ENCODE measurements at places on chromosomes 7 and 10.

GRCh38 chr7:93036149-93036640, 81.6 kb downstream of the SAMD9 start:
- DNase-seq: no peak

DNA sequence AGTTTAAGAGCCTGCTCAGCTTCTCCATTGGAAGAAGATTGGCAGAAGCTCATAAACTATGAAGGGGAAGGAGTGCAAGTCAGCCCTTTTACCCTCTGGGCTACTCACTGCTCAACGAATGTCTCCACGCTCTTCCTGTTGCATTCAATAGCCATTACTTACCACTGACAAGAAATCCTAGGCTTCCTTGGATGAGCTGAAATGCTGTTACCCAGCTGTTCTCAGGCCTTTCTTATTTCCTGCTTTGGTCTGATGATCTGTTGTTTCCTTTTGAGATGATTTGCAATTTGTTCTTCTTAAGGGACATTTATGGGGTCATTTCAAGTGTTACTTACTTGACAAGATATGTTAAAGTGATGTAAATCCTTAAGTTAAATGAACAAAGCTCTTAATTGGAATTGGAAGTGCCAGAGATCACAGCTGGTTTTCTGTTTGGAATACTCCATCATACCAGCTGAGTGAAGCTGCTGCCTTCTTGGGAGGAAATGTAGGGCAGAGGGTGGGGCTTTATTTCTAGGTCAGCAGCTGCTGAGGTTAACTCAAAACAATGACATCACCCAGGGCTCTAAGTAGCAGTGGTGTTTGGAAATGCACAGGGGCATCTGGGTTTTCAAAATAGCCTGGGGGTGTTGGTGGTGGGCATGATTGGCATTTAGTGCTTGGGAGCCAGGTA, 170.0 kb downstream of the PRKCQ start:
- no peak for DNase-seq

DNA sequence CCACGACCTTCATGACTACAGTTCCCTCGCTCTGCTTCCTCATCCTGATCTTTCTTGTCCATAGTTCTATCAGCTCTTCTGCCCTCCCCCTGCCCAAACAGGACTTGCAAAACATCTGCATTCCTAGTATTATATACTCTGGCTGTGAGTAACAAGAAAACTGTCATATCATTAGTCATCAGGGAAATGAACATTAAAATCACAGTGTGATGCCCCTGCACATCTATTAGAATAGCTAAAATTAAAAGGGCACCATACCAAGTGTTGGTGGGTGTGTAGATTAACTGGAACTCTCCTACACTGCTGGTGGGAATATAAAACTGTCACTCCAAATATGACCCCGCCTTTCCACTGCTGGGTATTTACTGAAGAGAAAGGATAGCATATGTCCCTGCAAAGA, 141.8 kb downstream of the C7orf25 start:
- no peak for DNase-seq

DNA sequence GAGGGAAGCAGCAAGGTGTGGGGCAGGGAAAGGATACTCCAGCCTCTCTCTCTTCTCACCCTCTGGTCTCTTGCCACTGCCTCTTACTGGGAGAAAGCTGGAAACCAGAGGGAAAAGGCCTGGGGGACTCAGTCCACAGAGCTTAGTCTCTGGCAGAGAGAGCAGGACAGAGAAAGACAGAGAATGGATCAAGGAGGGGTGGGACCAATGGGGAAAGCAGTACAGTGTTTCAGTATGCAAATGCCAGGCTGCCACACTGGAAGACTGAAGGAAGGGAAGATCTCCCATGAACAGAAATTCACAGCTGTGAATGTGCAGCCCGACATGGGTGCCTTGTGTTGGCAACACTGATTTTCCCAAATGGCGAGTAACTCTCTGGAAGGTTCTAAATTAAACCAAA, 40.4 kb downstream of the CREB5 start:
- no peak for DNase-seq

GRCh38 chr7:30920021-30920583, 8.4 kb downstream of the AQP1 start:
- no peak for DNase-seq

- no peak for DNase-seq
Observed at GRCh38 chr7:75870557-75871161, 8.2 kb upstream of the RHBDD2 start.

- no peak for DNase-seq
Observed at GRCh38 chr10:77842652-77843212, 83.8 kb downstream of the DLG5 start.

DNA sequence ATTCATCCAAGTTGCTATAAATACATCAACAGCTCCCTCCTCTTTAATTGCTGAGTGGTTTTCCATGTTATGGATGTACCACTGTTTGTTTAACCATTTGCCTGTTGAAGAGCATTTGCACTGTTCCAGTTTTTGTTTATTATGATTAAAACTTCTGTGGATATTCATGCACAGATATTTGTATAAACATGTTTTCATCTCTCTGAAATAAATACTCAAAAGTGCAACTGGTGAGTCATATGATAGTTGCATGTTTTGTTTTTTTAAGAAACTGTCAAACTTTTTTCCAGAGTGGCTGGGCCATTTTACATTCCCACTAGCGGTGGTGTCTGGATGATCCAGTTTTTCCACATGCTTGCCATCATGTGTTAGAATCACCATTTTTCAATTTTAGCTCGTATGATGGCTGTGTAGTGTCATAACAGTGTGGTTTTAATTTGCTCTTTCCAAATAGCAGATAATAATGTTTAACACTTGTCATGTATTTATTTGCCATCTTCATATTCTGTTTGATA, 33.6 kb downstream of the MEOX2 start:
- no peak for DNase-seq

- no peak for DNase-seq
Observed at GRCh38 chr7:15041226-15041625, 138.7 kb upstream of the DGKB start.

DNA sequence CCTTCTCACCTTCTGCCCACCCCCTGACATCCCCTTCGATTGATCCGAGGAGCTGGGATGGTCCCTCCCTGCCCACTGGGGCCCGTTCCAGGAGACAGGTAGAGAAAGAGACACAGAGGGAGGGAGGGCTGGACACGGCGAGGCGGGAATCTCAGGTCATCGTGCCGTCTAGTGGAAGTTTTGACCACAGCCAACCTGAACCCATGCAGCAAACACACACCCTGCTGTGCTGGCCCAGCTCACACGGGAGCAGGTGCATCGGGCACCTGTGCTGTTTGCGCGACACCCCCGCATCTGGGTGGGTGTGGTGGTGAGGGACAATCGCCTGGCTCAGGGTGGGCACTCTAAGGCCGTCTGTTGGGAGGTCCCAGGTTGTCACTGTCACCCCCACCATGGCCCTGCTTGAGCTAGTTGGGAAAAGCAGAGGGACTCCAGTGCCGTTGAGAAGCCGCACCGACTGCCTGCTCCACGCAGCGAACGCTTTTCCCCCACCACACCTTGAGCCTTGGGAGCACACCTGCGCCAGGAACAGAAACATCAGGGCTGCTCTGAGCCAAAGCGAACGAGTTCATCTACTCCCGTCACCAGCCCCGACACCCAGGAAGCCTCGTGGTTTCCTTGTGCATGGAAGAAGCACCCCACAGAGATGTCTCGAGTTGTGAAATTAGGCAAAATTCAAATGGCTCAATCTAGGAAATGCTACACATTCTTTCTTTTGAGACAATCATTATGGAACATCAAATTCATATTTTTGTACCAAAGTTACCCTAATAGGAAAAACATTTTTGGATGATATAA, 285.8 kb downstream of the DNAJB6 start:
- no peak for DNase-seq

- DNase-seq: no peak
Observed at GRCh38 chr7:90458104-90458503, 11.3 kb upstream of the PTTG1IP2 start.

DNA sequence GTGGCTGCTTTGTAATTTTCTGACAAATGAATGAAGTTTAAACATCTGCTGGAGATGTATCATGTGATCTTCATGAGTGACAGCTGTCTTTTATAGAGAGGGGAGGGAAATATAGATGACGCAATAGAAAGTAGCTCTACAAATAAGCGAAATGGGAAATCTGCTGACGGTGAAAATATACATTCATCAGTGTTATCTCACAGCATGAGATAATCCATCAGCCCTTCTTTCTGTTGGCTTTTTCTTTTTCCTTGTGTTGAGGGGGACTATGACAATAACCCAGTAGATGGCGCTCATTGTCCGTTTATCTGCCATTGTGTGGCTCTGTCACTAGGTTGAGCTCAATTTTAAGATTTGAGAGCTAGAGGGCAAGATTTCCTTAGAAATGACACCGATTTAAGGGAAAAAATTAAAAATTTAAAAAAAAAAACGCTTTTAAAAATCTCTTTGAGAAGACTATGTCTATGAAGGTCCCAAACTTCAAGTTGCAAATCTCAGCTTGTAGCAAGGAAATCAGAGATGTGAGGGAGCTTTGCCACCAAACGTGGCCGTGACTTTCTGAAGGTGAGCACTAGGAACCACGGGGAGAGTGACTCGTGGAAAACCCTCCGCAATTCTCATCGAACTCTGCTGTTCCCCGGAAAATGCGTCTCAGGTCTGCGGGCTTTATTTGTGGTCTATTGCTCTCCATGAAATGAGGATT, 114.6 kb upstream of the SFMBT2 start:
- peak; percentile 65 for DNase-seq

GRCh38 chr7:40192036-40192435, 57.2 kb downstream of the SUGCT start:
- DNase-seq: no peak

DNA sequence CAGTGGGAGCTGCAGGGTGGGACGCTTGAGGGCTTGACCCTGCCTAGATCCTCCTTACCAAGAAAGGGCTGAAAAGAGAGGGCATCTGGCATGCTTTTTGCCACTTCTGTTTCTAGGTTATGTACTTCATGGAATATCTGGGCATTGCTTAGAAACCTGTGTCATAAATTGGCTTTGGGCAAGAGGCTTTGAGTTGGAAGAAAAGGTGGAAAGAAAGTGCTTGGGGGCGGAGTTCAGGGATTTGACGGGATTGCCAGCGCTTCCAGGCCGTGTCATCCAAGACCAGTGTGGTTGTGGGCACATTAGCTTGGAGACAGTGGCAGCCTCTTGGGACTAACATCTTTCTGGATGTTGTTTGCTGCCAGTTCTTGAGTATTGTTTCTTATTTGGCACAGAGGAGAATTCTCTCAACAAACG, 825 bp downstream of the ZNF862 start:
- DNase-seq: peak; percentile 48

- DNase-seq: no peak
Observed at GRCh38 chr10:75880031-75880775, 448.8 kb downstream of the LRMDA start.

GRCh38 chr7:2601065-2601464, 30.7 kb upstream of the TTYH3 start:
- DNase-seq: no peak

DNA sequence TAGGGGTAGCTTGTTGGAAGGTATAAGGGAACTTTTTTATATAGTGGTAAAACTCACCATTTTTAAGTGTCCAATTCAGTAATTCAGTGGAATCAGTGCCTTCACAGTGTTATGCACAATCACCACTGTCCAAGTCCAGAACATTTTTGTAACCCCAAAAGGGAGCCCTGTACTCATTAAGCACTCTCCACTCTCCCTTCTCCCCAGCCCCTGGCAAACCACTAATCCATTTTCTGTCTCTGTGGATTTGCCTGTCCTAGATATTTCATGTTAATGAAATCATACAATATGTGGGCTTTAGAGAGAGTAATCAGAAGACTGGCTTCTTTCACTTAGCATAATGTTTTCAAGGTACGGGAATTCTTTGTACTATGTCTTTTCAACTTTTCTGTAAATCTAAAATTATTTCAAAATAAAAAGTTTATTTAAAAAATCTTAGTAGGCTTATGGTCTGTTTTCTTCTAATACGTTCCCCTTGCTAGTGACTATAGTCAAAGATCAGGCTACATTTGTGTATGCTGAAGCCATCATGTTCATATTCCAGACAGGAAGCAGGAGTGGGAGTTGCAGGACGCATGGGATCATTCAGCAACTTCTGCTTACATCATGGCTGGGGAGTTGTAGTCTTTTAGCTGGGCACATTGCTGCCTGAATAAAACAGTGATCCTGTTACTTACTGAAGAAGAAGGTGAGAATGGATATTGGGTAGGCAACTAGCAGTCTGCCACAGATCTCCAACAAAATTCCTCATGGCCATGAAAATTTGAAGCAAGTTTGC, 35.4 kb upstream of the TAX1BP1 start:
- DNase-seq: no peak

- DNase-seq: no peak
Observed at GRCh38 chr10:5911670-5912069, 21.6 kb downstream of the FBH1 start.

GRCh38 chr7:70595755-70596597, 536.0 kb upstream of the GALNT17 start:
- peak; percentile 64 for DNase-seq

- no peak for DNase-seq
Observed at GRCh38 chr10:69655124-69655867, 25.2 kb downstream of the FAM241B start.

- no peak for DNase-seq
Observed at GRCh38 chr10:97001183-97001991, 169.3 kb downstream of the LCOR start.

GRCh38 chr7:102410123-102410522, 14.0 kb downstream of the PRKRIP1 start:
- no peak for DNase-seq

DNA sequence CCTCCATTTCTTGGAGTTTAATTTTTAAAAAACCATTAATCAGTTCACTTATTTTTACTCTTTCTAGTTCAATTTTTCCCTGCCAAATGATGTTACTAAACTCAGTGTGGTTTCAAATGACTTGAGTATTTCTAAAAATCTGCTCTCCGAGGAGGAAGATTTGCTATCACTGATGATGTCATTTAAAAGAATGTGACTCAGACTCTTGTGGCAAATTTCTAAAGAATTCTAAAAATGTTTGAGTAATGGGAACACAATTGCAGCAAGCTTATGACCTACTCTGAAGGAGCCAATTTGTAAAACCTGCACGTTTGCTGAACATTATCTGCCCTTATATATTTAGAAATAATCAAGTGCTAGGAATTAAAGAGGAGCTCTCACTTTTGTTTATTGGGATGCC, 88.6 kb downstream of the SPAG6 start:
- DNase-seq: peak; percentile 37

GRCh38 chr10:59319854-59320253, 42.5 kb downstream of the FAM13C start:
- DNase-seq: no peak

DNA sequence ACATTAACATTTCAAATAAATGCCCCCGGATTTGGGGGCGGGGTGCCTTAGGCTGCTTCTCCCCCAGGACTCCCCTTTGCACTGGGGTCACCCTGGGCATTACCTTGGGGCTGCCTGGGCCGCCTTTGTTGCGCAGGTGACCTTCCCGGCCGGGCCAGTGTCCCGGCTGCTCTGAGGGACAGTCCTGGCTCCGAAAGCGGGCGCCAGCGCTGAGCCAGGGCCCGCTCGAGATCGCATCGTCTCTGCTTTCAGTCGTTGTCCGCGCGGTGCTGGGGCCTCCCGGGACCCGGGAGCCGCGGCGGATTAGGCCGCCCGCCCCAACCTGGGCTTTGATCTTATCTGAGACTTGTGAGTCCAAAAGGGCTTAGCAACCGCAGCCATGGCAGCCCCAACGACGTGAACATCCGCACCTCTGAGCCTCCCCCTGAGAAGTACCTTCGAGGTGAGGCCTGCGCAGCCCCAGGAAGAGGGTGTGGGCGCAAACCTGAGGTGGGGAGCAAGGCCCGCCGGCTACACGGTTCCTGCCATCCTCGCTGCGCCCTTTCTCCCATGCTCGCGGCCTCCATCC, 14.8 kb upstream of the WAPL start:
- DNase-seq: no peak

GRCh38 chr10:3474266-3474665, 301.7 kb upstream of the PITRM1 start:
- no peak for DNase-seq

GRCh38 chr10:42951486-42952251, 125.2 kb upstream of the RET start:
- DNase-seq: no peak

Measured in LoVo (cell line).